ENCODE measurements at places on chromosomes 7 and 10.

- DNase-seq = no peak
Measured at GRCh38 chr7:19368491-19368925, 223.3 kb upstream of the FERD3L start.

DNA sequence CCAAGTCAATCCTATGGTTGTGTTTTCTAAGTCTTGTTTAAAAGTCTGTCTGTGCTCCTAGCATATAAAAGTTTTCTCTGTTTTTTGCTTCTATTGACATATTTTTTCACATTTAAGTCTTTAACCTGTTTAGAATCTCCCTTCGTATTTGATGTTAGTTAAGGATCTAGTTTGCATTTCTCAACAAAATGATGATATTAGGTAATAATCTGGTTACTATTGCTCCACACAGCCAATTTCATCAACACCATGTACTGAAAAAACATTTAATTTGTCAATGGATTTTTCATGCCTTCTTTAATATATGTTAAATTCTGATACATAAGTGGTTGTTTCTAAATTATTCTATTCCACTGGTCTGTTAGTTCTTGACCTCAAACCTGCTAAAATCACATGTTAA lies 17.5 kb upstream of the TSGA13 start:
- no peak for DNase-seq

DNA sequence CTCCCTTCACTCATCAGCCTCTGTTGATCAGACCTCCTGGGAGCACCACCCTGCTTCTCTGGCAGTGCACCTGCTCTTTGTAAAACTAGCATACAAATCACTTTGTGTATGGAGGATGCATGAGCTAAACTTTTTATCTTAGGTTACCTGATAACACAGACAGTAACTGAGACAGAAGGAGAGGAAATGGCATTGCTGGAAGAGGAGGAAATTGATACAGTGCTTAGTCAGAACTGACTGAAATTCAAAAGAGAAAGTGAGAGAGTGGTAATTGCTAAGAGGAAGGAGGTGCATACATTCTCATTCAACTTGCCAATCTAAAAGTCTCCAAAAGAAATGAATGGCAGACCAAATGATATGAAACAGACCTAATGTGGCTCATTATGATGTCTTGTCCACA lies 1120.7 kb downstream of the GATA3 start:
- no peak for DNase-seq

GRCh38 chr7:119392-120163 lies 72.8 kb upstream of the FAM20C start:
- peak; percentile 41 for DNase-seq

GRCh38 chr10:8998751-8999150 lies 944.3 kb downstream of the GATA3 start:
- DNase-seq = no peak

- DNase-seq = no peak
Measured at GRCh38 chr10:132714096-132714985, 71.6 kb downstream of the NKX6-2 start.

DNA sequence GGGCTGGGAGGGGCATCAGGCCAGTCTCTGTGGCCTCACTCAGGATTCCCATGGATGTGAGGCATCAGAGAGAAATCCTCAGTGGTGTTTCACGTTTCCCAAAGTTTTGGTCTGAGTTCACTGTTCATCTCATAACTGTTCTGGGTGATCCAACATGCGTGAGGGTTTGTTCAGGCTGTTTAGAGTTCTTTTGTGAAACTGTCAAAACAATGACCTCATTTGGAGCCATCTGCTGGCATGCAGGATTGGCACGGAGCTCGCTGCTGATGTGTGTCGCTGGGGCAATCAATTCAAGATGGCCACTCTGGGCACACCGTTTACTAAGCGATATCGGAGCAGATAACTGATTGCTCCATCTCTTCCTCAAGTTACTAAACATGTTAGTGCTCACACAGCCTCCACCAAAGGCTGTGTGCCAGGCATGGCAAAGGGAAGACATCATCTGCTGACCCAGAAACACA lies 365.6 kb downstream of the WDR11 start:
- no peak for DNase-seq

- DNase-seq = no peak
Measured at GRCh38 chr7:24968165-24968564, 11.8 kb downstream of the OSBPL3 start.

- peak; percentile 99 for DNase-seq
Measured at GRCh38 chr7:13920053-13920697, 69.3 kb downstream of the ETV1 start.

GRCh38 chr7:143408252-143408685 lies 387 bp downstream of the EPHA1 start:
- no peak for DNase-seq

- no peak for DNase-seq
Measured at GRCh38 chr7:54837168-54837567, 78.2 kb upstream of the SEC61G start.

DNA sequence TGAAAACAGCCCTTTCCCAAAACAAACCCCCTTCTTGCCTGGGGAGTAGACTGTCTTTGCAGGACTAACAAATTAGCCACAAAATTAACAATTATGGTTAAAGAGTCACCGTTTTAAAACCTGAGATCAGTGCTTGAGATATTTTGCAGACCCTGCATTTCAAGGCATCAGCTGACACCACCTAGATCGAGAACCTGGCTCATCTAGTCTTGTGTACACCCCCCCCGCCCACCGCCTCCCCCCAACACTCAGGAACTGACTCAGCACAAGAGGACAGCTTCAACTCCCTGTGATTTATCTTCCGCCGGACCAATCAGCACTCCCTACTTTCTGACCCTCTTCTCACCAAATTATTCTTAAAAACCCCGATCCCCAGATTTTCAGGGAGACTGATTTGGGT lies 737.1 kb downstream of the PHTF2 start:
- DNase-seq = no peak

DNA sequence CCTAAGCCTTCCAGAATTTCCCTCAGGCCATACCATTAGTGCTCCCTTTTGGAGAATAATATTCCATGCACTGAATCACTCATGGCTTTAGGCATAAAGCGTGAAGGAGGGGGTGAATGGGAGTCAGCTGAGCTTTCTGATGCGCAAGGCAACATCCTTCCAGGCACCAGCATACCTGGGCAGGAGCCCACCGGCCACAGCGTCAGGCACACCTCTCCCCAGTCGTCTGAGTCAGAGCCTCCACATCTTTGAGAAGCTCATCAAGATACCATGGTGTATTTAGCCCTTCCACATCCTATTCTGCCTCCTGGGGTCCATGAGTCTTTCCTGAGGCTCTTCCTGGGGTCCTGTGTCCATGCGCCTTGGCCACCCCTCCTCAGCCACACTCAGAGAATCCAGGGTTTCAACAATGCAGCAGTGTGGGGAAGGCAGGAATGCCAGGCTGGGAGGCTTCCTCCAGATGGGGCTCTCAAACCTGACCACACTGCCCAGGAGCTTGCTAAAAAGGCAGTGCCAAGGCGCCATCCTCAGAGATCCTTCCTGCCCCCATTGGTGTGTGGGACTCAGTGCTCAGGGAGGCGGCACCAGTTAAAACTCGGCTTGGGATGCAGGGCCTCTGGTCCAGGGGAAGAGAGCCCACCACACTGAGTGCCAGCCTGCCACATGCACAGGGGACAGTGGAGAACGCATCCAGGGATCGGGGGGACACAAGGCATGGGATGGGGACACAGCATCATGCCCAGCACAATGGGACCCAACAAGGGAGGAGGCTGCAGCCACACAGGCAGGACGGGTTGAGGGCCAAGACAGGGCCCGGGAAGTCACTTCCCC lies 31.6 kb downstream of the RASGEF1A start:
- DNase-seq = no peak

- no peak for DNase-seq
Measured at GRCh38 chr10:84164442-84164841, 9.2 kb upstream of the GPR15LG start.

- DNase-seq = no peak
Measured at GRCh38 chr10:47306387-47307210, 6.6 kb downstream of the GDF10 start.

DNA sequence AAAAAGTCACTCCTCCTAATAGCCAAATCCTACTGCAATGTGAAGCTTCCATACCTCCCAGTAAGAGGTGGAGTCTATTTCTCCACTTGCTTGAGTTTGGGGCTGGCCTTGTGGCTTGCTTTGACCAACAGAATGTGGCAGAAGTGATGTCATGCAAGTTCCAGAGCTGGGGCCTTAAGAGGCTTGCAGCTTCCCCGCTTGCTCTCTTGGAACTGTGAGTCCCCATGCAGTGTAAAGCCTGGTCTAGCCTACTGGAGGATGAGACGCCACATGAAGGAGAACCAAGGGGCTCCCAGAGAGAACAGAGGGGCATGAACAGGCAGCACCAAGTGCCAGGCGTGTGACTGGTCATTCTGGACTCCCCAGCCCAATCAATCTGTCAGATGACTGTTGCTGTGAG lies 58.6 kb upstream of the OPALIN start:
- DNase-seq = no peak

GRCh38 chr7:120995654-120996053 lies 7.1 kb downstream of the CPED1 start:
- no peak for DNase-seq

DNA sequence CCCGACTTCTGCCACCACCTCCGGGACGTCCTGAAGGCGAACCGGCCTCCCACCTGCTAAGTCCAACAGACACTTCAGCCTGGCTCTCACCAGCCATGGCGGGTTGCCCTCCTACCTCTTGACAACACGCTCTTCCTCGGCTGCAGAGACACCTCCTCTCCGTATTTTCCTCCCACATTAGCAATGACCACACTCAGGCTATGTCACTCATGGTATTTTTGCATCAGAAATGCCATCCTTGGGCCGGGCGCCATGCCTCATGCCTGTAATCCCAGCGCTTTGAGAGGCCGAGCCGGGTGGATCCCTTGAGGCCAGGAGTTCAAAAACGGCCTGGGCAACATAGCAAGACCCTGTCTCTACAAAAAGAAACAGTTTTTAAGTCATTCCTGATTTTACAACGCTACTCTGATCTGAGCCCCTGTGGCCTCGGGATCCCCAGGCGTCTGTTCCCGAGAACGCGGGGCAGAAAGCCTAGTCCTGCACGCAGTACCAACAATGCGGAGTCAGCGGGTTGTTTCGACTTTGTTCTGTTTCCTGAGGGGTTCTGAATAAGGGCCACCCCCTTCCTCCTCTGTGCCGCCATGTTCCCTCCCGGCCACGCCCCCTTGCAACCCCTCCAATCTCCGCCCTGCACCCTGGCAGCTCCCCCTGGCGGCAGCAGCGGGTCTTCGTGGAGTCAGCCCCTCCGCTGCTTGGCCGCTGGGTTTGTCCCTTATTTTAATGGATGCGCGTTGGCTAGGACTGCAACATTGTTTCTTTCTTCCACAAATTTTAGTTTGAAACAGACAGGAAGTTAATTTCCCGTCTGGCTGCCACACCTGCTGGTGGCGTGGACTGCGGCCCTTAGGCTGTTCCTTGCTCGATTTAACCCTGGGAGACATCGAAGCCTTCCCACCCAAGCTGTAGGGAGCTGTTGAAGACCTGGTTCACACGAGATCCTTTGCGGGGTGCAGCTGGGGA lies 9.7 kb upstream of the ZFAND2A start:
- peak; percentile 74 for DNase-seq

GRCh38 chr10:104268405-104268712 lies 625 bp upstream of the GSTO2 start:
- peak; percentile 20 for DNase-seq

- peak; percentile 29 for DNase-seq
Measured at GRCh38 chr7:5679813-5680473, 101.5 kb downstream of the RNF216 start.

DNA sequence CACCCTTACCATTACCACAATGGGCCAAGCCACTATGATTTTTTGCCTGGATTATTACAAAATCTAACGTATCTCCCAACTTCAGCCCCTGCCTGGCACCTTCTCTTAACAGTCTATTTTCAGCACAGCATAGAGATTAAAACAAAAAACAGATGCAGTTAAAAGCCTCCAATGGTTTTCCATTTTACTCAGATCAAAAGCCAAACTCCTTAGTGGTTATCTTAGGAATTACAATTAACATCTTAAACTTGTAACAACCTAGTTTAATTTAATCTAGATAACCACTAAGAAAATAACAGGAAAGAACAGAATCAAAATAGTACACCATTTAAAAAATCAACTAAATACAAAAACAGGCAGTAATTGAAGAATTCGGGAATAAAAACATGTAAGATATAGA lies 43.5 kb downstream of the DNAJC1 start:
- no peak for DNase-seq
